OCI-M1 (cell line): ENCODE measurements at places on chromosomes 16 and 17.

- no peak for DNase-seq
These were observed 5.1 kb upstream of the PYY start for GRCh38 chr17:43958748-43959352.

DNA sequence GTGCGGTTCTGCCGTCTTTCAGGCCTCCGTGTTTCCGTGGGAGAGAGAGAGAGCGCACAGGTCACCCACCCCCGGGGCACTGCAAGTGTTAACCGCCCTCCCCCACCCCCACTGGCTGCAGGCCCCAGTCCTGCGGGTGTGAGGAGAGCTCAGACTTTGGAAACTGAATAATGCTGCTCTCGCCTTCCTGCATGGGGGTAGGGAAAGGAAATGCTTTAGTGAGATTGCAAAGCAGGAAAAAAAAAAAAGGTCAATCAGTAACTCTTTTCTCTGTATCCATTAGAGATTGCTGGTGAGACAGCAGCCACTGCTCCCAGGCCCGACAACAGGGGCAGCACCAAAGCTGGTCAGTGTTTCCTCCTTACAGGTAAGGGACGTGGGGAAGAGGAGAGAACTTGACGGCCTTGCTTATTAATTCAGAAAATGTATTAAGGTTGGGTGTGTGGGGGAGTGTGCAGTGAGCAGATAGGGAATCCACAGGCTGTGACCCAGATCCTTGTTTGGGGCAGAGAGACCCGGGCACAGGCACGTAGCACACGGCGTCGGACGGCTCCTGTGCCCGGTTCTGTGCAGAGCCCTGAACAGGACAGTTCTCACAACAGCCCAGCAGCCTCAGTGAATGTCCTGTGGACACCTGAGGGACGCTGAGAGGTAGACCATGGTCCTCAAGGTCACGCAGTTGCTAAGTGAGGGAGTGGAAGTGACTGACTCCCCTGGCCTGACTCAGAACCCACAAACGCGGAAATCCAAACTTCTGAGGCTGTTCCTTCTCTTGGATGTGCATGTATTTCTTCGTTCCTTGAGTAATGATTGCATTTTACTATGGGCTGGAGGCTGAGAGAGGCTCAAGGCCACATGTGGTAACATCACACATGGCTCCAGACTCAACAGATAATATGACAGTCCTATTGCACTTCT, 156.5 kb downstream of the FOXL1 start:
- DNase-seq: no peak

DNA sequence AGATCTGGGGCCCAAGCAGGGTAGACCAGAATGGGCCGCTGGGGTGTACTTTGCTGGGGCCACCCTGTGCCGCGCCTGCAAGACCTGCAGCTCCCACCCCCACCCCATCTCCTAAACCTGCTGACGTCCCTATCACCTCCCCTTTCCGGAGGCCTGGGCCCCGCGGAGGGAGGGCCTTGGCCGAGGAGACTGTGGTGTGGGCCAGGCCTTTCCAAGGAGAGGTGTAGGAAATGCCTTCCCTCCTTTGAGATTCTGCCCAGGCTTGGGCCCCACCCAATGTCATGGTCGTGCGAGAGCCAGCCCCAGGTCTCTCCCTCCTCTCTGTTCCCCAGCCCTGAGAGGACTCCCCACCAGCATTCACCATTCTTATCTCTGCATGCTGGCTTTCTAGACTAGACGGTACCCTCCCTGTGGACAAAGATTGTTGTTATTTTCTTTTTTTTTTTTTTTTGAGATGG, 3.9 kb upstream of the WFIKKN2 start:
- DNase-seq: no peak

DNA sequence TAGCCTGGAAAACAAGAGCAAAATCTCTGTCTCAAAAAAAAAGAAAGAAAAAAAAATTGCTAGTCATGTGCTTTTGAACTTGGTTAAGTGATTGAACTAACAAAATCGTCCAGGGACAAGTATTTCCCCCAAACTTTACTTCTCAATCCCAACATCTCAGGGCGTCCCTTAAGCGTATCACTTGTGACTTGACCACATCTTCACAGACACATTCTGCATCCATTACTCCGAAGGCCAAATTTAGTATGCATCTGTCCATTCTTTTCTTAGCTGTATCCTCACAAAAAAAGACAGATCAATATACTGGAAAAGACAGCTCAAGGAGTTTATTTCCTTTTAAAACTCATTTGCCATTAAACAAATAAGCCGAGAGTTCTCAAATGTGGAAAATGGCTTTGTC, 5.9 kb upstream of the JPT1 start:
- DNase-seq: no peak

- no peak for DNase-seq
These were observed 3.1 kb downstream of the GLG1 start for GRCh38 chr16:74603848-74604247.

GRCh38 chr17:48113201-48113676, 5.7 kb downstream of the SNX11 start:
- no peak for DNase-seq

DNA sequence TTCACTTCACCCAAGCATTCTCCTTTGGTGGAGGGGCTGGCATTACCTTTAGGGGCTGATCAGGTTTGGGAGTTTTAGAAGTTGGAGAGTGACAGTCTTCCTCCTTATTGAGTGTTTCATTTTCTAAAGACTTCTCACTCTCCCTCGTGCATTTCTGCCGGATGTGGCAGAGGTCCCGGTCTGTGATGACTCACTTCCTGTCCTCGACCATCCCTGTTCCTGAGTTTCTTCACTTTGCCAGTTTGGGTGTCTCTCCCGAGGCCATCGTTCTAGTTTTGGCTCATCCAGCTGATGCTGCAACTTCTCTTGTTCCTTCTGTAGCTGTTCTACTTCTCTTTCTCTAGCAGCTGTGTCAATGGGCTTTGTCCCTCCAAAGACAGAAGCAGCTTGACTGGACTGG, 104.3 kb downstream of the PHKB start:
- DNase-seq: peak; percentile 36

DNA sequence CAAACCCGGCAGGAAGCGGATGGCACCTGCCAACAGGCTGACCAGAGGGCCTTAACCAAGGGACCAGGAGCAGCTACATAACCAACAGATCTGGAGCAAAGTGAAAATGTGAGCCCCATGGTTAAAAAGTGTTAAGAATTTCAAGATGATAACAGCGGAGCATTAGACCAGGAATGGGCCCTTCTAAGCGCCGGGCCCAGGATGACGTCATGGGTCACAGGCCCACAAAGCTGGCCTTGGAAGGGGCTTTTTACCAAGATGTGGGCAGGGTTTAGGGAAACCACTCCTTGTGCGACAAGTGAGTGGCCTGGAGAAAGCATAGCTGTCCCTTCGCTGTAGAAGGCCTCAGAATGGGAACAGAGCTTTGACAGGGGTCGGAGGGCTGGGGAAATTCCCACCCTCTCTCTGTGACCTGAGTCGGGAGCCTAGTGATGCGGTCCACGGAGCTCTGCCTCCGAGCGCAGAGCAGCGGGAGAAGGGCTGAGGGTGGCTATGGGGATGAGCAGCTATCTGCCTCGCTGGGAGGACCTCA, 84.4 kb upstream of the RPL38 start:
- DNase-seq: no peak

GRCh38 chr16:1746693-1747195, 24.6 kb downstream of the NME3 start:
- no peak for DNase-seq

- DNase-seq: peak; percentile 85
These were observed 29.0 kb downstream of the KATNB1 start for GRCh38 chr16:57764341-57765159.

DNA sequence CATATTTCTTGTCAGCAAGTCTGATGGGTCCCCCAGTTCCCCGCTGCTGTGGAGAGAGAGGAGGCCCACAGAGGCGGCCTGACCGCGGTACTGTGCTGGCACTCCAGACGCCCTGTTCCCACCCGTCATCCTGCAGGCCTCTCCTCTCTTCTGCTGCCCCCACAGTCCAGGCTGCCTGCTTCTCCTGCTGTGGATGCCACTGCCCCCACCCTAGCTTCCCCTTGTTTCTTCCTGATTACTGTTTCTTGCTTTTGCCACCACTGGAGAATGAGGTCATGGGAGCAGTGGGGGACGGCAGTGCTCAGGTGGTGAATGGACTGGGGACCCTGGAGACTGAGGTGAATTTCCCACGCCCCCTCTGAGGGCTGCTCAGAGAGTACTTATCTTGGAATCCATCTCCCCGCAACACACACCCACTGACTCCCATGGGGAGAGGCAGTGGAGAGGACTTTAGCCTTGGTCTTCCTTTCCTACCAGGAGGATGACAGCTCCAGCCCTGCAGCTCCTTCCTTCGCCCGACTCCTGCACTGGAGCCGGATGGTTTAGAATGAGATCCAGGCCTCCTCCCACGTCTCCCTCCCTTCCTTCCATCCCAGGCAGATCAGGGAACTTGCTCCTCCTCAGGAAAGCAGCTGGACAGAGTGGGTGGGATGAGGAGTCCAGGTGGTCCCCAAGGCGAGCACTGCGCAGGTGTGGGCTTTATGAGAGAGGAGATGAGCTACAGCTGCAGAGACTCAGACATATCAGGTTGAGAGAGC, 60.4 kb downstream of the PLXDC1 start:
- no peak for DNase-seq

- no peak for DNase-seq
These were observed 10.2 kb upstream of the MPP2 start for GRCh38 chr17:43917348-43918025.

- DNase-seq: no peak
These were observed 325.8 kb upstream of the CCL2 start for GRCh38 chr17:33929181-33929724.

GRCh38 chr17:13995856-13996271, 73.4 kb upstream of the COX10 start:
- DNase-seq: no peak

DNA sequence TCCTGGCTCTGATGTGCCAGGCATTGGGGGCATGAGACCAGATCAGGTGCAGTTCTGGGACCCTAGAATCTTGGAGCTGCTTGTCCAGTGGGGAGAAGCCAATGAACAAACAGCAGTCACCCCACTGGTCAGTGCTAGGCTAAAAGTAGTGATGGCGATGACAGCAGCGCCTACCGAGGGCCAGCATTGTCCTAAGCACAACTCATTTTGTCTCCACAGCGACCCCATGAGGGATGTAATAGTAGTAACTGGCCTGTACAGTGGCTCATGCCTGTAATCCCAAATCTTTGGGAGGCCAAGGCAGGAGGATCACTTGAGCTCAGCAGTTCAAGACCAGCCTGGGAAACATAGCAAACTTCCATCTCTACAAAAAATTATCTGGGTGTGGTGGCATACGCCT, 6.2 kb downstream of the SMCR8 start:
- peak; percentile 1 for DNase-seq

- DNase-seq: no peak
These were observed 66.2 kb upstream of the TRAP1 start for GRCh38 chr16:3783516-3783915.

DNA sequence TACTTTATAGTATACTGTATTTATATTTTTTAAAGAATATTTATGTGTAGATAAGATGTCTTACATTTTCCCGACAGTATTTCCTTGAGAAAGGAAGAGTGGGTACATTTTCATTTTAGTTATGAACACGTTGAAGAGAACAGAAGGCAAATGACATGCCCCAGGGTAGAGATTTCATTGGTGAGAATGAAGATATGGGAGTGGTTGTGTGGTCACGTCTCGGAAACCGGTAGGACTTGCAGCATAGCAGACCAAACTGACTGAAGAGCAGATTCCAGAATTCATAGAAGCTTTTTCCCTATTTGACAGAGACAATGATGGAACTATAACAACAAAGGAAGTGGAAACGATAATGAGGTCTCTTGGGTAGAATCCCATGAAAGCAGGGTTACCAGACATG, 71.7 kb downstream of the KCNJ2 start:
- no peak for DNase-seq

DNA sequence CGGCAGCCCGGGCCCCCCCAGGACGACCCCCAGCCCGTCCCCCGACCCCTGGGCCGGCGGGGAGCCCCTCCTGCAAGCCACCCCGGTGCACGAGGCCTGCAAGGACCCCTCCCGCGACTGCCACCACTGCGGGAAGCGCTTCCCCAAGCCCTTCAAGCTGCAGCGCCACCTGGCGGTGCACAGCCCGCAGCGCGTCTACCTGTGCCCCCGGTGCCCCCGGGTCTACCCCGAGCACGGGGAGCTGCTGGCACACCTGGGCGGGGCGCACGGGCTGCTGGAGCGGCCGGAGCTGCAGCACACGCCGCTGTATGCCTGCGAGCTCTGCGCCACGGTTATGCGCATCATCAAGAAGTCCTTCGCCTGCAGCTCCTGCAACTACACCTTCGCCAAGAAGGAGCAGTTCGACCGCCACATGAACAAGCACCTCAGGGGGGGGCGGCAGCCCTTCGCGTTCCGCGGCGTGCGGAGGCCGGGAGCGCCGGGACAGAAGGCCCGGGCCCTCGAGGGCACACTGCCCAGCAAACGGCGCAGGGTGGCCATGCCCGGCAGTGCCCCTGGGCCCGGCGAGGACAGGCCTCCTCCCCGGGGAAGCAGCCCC, 15.6 kb upstream of the ZFPM1 start:
- peak; percentile 41 for DNase-seq

DNA sequence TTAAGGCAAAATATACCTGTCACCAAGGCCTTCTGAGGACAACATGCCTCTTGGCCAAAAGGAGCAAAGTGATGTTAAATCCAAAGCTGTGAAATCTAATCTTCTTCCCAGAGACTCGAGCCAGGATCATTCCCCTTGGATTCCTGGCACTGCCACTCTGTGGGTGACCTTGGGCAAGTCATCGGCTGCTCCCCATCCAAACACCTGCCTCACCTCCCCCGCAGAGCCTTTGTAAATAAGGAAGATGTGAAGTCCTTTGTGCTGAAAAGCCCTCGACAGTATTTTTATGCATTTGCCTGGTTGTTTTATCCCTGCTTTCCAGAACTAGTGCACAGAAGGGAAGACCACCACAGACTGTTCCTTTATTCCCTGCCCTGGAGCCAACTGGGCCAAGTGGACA, 5.4 kb upstream of the CEP295NL start:
- DNase-seq: no peak

- no peak for DNase-seq
These were observed 29.4 kb upstream of the CACNG5 start for GRCh38 chr17:66805567-66805966.

GRCh38 chr17:69650881-69651280, 236.4 kb downstream of the MAP2K6 start:
- DNase-seq: no peak

DNA sequence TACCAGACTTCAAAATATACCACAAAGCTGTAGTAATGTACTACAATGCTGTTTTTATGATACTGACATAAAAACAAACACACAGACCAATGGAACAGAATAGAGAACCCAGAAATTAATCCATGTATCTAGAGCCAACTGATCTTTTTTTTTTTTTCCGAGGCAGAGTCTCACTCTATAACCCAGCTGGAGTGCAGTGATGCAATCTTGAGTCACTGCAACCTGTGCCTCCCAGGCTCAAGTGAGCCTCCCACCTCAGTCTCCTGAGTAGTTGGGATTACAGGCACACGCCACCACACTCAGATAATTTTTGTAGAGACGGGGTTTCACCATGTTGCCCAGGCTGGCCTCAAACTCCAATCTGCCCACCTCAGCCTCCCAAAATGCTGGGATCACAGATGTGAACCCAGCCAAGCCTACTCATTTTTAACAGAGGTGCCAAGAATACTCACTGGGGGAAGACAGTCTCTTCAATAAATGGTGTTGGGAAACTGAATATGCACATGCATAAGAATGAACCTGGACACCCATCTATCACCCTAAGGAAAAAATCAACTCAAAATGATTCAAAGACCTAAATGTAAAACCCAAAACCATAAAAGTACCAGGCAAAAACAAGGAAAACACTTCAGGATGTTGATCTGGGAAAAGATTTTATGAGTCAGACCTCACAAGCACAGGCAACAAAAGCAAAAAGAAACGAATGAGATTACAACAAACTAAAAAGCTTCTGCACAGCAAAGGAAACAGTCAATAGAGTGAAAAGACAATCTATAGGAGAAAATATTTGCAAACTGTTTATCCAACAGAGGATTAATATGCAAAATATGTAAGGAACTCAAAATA, 63.1 kb downstream of the STX8 start:
- DNase-seq: peak; percentile 60
